ENCODE measurements at places on chromosomes 1 and 21. TPM values are rescaled to one million over a fixed set of nuclear protein-coding genes. Genes with fewer than 3 reads are reported as not detected.

SDC3 gene
- total RNA-seq = 135 TPM

C4BPA gene
- total RNA-seq = not detected

GPR25 gene
- total RNA-seq = not detected

PALMD gene
- total RNA-seq = 0.41 TPM

HTR6 gene
- total RNA-seq = not detected

RGS16 gene
- total RNA-seq = 4.3 TPM

RNASEL gene
- 1.8 TPM for total RNA-seq

- DNase-seq = no peak
- no peaks in the 10 kb centered on the region for H3K36me3 ChIP-seq
- H3K27me3 ChIP-seq = peaks cover 13% of the 10 kb centered on the region
- no peak overlapping the region for H3K4me3 ChIP-seq
These were observed 46.5 kb upstream of the TENT5B start for GRCh38 chr1:27058966-27059669.

DNA sequence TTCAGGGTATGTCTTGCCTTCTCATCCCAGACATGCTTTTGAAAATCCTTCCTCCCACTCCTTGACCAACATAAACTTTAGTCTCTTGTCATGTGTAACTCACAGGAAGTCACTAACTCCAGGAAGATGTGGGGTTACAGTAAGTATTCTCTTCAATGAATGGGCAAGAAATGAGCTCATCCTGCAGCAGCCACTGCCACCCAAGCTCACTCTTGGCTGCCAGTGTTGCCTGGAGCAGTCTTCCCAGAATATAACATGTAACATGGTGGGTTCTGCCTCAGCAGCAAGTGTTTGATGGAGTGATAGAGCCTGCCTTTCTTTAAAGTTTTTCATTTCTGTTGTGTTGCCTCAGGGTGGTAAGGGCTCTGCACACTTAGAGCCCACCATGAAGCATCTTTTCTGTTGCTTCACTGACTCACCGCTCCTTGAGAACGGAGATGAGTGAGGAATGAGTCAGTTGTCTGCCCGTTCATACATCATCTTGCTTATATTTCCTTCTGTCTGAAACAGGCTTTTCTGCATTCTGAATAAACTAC lies 187.0 kb downstream of the TPR start:
- H3K4me3 ChIP-seq = peak overlapping the region; percentile 12
- H3K4me1 ChIP-seq = peaks cover 44% of the 10 kb centered on the region
- no peaks in the 10 kb centered on the region for H3K27me3 ChIP-seq
- peak overlapping the region; percentile 96 for H3K27ac ChIP-seq
- DNase-seq = peak; percentile 92
- H3K36me3 ChIP-seq = no peaks in the 10 kb centered on the region

DNA sequence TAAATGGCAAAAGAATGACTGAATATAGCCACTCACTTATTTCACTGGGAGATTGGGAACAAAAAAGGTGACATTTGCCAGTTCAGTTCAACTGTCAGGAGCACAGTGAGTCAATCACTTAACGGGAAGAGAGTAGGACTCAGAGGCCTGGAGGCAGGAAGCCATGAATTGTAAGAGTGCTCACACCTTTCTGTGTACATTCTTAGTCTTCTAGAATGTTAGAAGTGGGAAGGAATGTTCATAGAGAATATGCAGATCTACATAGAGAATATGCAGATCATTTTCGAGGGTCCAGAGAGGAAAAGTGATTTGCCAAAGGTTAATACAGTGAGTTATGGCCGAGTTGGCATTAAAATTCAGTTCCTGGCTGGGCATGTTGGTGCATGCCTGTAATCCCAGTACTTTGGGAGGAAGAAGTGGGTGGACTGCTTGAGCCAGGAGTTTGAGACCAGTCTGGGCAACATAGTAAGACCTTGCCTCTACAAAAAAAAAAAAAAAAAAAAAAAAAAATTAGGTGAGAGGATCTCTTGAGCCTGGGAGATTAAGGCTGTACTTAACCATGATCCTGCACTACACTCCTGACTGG lies 8.3 kb downstream of the IL20 start:
- H3K27me3 ChIP-seq = peaks cover 7% of the 10 kb centered on the region
- no peaks in the 10 kb centered on the region for H3K36me3 ChIP-seq
- no peak for DNase-seq
- H3K4me1 ChIP-seq = no peaks in the 10 kb centered on the region
- no peak overlapping the region for H3K27ac ChIP-seq

GRCh38 chr1:98813738-98814309 lies 152.3 kb downstream of the SNX7 start:
- no peak overlapping the region for H3K27ac ChIP-seq
- DNase-seq = no peak
- H3K27me3 ChIP-seq = no peaks in the 10 kb centered on the region
- no peaks in the 10 kb centered on the region for H3K4me1 ChIP-seq

- H3K36me3 ChIP-seq = peaks cover 5% of the 10 kb centered on the region
- DNase-seq = peak; percentile 20
- H3K4me3 ChIP-seq = no peak overlapping the region
- no peak overlapping the region for H3K27ac ChIP-seq
These were observed 19.7 kb downstream of the ACBD6 start for GRCh38 chr1:180482425-180483275.

DNA sequence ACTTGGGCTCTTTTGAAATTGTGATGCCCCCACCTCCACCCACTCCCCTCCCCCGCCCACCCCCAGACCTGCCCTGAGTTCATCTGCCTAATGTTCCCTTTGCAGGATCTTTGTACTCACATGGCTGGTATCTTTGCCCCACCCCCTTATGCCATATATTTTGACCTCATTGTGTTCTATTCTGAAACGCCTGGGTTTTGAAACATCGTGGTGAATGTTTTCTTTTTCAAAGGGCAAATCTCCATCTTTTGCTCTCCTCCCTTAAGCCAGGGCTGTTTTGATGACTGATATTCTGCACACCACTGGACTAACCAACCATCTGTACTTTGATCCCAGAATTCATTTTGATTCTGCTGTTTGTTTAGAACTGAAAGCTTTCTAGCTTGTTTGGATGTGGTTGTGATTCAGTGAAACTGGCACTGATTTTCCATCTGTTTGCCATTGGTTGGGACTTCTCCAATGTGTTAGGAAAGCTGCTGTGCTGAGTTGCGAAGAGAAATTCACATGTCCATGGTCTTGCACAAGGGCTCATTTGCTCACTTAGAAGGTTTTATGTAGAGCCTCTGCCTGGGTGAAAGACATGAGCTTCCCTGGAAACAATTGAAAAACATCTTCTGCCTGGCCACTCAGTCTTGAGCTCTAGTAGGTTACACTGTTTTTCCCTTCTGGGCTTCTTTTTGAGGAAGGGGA lies 16.5 kb downstream of the SMAP2 start:
- no peak overlapping the region for H3K4me3 ChIP-seq
- no peaks in the 10 kb centered on the region for H3K27me3 ChIP-seq
- no peaks in the 10 kb centered on the region for H3K36me3 ChIP-seq

- no peaks in the 10 kb centered on the region for H3K36me3 ChIP-seq
- DNase-seq = no peak
- peaks cover 14% of the 10 kb centered on the region for H3K27me3 ChIP-seq
- H3K27ac ChIP-seq = no peak overlapping the region
These were observed 8.3 kb upstream of the WNT3A start for GRCh38 chr1:227998374-227999055.

- DNase-seq = no peak
- peaks cover 4% of the 10 kb centered on the region for H3K4me1 ChIP-seq
- no peak overlapping the region for H3K4me3 ChIP-seq
- peaks cover 3% of the 10 kb centered on the region for H3K27me3 ChIP-seq
- no peaks in the 10 kb centered on the region for H3K36me3 ChIP-seq
- H3K27ac ChIP-seq = no peak overlapping the region
These were observed 127.7 kb upstream of the ARHGEF16 start for GRCh38 chr1:3326516-3327388.

GRCh38 chr1:19734472-19734999 lies 65.2 kb downstream of the TMCO4 start:
- peak; percentile 83 for DNase-seq
- no peaks in the 10 kb centered on the region for H3K27me3 ChIP-seq
- H3K4me3 ChIP-seq = no peak overlapping the region
- H3K36me3 ChIP-seq = no peaks in the 10 kb centered on the region
- H3K27ac ChIP-seq = peak overlapping the region; percentile 79

DNA sequence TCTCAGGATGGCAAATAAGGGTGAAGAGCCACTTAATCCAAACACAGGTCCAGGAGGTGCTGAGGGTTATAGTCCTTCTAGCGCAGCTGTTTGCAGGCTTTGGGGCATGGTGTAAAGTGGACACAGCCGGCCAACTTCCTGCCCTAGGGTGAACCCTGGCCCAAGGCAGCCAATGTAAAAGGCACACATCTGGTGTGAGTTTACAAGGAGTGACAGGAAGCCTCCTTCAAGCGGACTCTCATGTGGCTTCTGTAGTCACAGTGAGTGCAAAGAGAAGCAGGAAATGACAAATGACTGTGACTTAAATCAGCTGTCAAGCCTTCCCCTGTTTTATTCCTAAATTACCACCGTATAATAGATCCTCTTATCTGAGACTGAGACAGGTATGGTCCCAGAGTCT lies 213.0 kb downstream of the CRB1 start:
- H3K4me1 ChIP-seq = no peaks in the 10 kb centered on the region
- no peak overlapping the region for H3K4me3 ChIP-seq
- no peak overlapping the region for H3K27ac ChIP-seq
- H3K36me3 ChIP-seq = no peaks in the 10 kb centered on the region
- DNase-seq = no peak

- DNase-seq = no peak
- H3K4me3 ChIP-seq = no peak overlapping the region
- H3K27me3 ChIP-seq = no peaks in the 10 kb centered on the region
- no peaks in the 10 kb centered on the region for H3K36me3 ChIP-seq
These were observed 188.9 kb downstream of the SIPA1L2 start for GRCh38 chr1:232441036-232441411.

GRCh38 chr1:229019663-229020271 lies 251.1 kb upstream of the RAB4A start:
- H3K36me3 ChIP-seq = no peaks in the 10 kb centered on the region
- no peak overlapping the region for H3K27ac ChIP-seq

DNA sequence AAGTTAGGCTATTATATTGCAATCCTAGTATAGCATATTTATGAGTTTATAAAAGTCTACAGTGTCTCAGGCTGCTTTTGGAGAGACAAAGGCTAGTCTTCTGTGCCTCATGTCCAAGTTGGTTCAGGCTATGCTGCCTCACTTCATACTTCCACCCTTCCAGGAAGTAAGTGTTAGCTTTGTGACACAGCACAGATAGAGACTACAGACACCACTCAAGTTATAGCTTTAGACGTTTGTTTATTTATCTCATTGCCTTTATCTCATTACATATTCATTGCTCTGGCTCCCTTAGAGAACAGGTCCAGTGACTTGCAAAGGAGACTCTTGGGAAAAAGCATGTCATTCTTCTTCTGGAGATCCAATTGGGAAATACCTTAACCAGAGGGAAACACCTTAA lies 22.6 kb upstream of the GBP4 start:
- no peak for DNase-seq
- no peaks in the 10 kb centered on the region for H3K4me1 ChIP-seq
- no peaks in the 10 kb centered on the region for H3K27me3 ChIP-seq
- no peak overlapping the region for H3K4me3 ChIP-seq
- no peaks in the 10 kb centered on the region for H3K36me3 ChIP-seq

DNA sequence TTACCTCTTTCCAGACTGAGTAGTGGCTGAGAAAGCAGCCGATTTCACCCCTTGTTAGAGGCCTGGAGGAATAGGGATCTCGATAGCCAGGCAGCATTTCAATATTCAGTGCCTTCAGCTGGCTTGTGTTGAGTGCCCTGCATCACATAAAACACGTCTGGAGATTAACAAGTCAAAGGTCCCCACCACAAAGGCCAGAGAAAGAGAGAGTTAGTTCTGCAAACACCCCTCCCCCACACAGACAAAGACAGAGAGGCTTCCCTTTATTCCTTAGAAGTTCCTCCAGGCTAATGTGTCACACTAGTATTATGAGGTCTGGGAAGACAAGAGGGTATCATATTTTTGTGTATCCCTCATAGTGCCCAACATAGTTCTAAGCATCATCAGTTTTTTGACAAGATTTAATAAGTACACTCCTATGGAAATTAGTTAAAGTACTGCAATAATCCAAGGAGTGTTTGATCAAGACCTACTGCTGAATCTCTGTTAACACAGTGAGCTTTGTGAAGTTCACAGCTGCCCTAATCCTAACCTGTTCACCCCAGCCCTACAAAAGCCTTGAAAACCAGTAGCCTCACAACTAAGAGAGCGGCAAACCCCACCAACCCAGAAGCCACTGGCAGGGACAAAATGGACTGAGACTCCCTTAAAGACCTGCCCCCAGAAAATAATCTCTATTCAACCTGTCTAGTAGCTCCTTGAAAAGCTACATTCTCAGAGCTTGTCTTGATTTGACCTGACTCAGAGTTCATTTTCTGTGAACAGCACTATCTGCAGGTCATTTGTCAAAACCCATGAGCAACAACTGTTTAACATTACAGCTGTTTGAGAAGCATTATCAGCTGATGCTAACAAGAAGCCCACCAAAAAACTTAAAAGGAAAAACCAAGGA lies 91.9 kb downstream of the COLGALT2 start:
- no peak for DNase-seq
- H3K36me3 ChIP-seq = no peaks in the 10 kb centered on the region
- peaks cover 12% of the 10 kb centered on the region for H3K4me1 ChIP-seq
- no peak overlapping the region for H3K4me3 ChIP-seq

GRCh38 chr1:116725798-116726197 lies 28.4 kb upstream of the CD2 start:
- DNase-seq = peak; percentile 70
- H3K36me3 ChIP-seq = no peaks in the 10 kb centered on the region
- H3K4me3 ChIP-seq = no peak overlapping the region
- no peaks in the 10 kb centered on the region for H3K4me1 ChIP-seq
- peaks cover 19% of the 10 kb centered on the region for H3K27me3 ChIP-seq

- no peaks in the 10 kb centered on the region for H3K4me1 ChIP-seq
- no peak for DNase-seq
- H3K27ac ChIP-seq = no peak overlapping the region
- no peak overlapping the region for H3K4me3 ChIP-seq
These were observed 2112.9 kb downstream of the NCAM2 start for GRCh38 chr21:23111070-23111600.

- DNase-seq = no peak
- H3K4me3 ChIP-seq = no peak overlapping the region
These were observed 587.7 kb upstream of the BRINP3 start for GRCh38 chr1:191065346-191065745.

All from astrocyte (in vitro differentiated cells and primary cell).